ENCODE measurements at places on chromosomes 1 and 21.

DNA sequence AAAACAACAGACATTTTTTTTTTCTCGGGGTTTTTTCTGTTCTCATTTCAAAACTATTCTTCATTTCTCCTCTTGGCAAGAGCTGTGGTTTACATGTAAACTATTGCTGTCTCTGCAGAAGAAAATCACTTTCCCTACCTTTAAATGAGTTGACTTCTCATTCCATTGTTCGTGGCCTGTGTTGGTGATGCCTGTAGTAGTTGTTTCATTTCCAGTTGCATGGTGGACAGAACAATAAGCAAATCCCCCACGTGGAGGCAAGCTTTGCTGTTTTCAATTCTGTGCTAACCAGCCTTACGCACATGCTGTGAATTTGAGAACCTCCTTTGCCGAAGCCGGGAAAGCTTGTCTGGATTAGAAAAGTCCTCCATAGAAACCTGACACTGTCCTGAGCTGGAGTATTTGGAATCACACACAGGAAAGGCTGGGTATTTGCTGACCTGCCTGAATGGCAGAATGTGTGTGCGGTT, 26.2 kb upstream of the MAP3K7CL start:
- DNase-seq: no peak

GRCh38 chr1:221072214-221072613, 193.0 kb downstream of the HLX start:
- no peak for DNase-seq

GRCh38 chr1:81340239-81340638, 460.5 kb upstream of the ADGRL2 start:
- DNase-seq: no peak

DNA sequence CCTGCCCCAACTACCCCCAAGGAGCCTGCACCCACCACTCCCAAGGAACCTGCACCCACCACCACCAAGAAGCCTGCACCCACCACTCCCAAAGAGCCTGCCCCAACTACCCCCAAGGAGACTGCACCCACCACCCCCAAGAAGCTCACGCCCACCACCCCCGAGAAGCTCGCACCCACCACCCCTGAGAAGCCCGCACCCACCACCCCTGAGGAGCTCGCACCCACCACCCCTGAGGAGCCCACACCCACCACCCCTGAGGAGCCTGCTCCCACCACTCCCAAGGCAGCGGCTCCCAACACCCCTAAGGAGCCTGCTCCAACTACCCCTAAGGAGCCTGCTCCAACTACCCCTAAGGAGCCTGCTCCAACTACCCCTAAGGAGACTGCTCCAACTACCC, 67.6 kb downstream of the TPR start:
- no peak for DNase-seq

GRCh38 chr1:220879076-220879508, at the start of gene HLX:
HLX (plus strand) TSS chr1:220879443; CDS start chr1:220879858, 415 bp downstream.
- peak; percentile 93 for DNase-seq

DNA sequence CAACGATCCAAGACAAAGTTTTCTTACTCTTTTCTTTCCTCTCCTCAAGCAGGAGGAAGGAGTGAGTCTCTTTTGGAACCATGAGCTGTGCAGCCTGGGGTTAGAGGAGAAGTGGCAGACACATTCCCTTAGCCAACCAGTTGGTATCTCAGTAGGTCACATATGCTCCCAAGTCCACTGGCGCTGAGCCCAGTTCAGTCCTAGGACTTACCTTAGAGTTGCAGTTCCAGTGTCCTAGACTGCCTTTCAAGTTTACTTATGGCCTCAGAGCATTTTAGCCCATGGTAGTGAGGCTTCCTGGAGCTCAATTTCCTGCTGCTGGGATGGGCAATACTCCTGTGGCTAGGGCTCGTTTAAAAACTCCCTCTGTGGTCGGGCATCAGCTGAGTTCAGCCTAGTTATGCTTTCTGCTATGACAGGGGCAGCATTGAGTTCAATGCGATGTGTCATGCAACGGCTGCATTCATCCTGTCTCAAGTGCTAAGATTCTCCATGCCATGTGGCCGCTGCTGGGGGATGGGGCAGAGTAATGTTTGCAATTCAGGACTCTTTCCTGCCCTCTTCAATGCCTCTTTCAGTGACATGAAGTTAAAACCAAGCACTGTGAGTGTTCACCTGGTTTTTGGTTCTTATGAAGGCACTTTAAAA, 103.8 kb downstream of the LRRC7 start:
- peak; percentile 13 for DNase-seq

- no peak for DNase-seq
These were observed 13.3 kb upstream of the ERICH3 start for GRCh38 chr1:74686928-74687327.

- no peak for DNase-seq
These were observed 14.2 kb downstream of the TNFRSF14 start for GRCh38 chr1:2570332-2570731.

DNA sequence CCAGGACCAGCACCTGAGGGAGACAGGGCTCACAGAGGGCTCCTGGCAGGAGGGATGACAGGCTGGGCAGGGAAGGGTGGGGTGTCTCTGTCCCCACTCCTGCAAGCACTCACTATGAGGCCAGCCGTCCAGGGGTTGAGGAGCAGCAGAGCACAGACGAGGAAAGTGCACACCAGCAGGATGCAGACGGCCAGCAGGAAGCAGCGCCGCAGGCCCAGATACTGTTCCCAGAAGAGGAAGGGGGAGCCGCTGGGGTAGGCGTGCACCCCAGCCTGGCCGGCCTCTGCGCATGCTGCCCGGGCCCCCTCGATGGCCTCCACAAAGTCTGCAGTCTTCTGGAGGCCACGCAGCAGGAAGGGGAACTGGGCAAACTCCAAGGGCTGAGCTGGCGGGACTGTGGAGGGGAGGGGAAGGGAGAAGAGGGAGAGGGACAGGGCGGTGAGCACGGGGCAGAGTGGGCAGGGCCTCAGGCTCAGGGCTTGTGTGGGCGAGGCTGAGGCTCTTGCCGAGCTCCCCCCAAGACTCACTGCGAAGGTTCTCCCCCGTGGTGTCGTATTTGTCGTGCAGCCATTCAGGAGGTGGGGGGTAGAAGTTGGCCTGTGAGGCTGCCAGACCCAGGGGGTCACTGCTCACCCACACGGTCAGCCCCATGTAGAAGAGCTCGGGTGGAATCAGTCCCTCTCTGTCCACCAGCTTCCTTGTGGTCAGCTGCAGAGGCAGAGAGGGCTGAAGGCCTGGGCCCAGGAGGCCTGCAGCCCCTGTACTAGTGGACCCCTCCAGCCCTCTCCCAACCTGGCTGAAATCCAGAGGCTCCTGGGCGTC, 16.5 kb downstream of the PTCH2 start:
- DNase-seq: no peak

- DNase-seq: peak; percentile 90
These were observed 110.5 kb upstream of the CDC42BPA start for GRCh38 chr1:227428803-227429202.

DNA sequence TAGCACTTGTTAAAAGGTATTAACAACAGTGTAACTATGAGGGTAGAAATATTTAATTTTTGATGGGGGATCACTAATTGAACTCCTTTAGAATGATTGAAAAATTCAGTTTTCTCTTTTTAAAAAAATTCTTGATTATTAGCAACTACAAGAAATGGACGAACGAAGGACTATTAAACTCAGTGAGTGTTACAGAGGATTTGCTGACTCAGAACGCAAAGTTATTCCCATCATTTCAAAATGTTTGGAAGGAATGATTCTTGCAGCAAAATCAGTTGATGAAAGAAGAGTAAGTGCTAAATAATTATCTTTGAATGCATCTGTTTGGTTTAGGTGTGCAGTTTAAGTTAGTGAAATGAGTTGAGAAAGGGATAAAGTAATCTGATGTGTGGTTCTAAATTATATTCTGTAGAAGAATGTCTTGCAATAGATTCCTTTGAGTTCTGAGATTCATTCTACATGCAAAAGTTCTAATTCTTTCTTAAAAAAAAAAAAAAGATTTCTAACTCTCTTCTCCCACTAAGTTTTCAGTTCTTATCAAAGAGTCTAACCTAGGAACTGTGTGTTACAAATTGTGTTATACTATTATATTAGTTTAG, 85.0 kb downstream of the FNBP1L start:
- DNase-seq: no peak

- no peak for DNase-seq
These were observed 20.5 kb downstream of the COL6A1 start for GRCh38 chr21:46001821-46002681.
